ENCODE measurements at places on chromosomes 5 and 9.

DNA sequence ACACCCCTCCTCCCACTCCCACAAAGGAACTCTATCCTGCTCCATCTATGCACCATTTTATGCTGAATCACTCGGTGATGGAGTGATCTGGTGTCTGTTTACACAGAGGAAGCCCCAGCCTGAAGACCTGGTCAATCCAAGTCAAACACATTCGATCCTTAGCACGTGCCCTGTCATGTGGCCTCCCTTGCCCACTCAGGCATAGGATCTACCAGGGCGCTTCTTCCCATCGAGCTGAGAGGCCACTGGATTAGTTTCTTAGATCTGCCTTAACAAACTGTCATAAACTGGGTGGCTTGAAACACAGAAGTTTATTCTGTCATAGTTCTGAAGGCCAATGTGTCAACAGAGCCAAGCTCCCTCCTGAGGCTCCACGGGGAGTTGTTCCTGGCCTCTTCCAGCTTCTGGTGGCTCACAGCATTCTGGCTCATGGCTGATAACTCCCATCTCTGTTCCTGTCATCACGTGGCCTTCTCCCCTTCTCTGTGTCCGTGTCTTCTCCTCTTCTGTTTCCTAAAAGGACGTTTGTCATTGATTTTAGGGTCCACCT lies 34.2 kb downstream of the FOXI1 start:
- DNase-seq: no peak

GRCh38 chr9:97440160-97440559 lies 28.3 kb downstream of the TDRD7 start:
- no peak for DNase-seq

GRCh38 chr9:22722492-22722891 lies 275.9 kb downstream of the DMRTA1 start:
- DNase-seq: peak; percentile 40

DNA sequence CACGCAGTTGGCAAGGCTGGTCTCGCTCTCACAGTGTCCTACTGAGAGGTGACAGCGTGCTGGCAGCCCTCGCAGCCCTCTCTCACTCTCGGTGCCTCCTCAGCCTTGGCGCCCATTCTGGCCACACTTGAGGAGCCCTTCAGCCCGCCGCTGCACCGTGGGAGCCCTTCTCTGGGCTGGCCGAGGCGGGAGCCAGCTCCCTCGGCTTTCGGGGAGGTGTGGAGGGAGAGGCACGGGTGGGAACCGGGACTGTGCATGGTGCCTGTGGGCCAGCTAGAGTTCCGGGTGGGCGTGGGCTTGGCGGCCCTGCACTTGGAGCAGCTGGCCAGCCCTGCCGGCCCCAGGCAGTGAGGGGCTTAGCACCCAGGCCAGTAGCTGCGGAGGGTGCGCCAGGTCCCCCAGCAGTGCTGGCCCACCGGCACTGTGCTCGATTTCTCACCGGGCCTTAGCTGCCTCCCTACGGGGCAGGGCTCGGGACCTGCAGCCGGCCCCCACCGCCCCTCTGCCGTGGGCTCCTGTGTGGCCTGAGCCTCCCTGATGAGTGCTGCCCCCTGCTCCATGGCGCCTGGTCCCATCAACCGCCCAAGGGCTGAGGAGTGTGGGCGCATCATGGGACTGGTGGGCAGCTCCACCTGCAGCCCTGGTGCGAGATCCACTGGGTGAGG lies 15.7 kb upstream of the RNF180 start:
- DNase-seq: no peak

- DNase-seq: peak; percentile 91
These were observed 5.5 kb upstream of the DNAJC21 start for GRCh38 chr5:34923694-34924461.

DNA sequence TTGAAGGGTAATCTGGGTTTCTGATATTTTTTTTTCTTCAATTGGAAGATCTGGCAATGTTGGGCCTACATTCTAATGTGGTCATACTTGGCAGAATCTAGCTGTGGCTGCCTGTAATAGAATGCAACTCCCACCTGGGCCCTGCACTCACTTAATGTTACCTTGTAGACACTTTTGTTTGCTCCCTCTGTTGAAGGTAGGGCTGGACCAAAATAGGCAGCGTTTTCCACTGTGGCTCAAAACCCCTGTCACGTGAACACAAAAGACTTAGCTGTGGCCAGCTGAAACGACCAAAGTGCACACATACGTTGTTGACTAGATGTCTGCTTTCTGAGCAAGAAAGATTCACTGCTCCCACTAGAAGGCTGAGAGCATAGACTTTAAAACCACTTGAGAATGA lies 117.6 kb upstream of the HMHB1 start:
- no peak for DNase-seq

DNA sequence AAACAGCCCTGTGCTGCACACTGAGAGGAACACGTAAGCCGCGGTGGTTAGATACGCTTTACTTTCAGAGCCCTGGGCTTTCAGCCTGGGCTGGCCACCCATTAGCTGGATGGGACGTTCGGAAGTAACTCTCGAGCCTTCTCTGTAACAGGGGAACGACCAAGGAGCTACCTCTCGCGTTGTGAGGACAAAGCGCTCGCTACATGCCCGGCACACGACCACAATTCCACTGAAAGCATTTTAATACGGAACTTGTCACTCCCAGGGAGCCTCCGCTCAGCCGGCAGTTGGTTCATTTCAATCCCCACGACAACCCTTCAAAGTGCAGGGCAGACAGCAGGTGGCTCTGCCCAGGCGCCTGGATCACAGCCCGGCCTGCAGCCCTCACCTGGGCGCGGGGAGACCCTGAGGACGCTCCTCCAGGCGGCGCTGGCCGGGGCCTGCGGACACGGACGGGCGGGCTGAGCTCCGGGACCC lies 368 bp downstream of the SURF1 start:
- DNase-seq: no peak

GRCh38 chr9:133224762-133225161 lies 15.7 kb upstream of the OBP2B start:
- no peak for DNase-seq

- no peak for DNase-seq
These were observed 34.4 kb downstream of the NSUN2 start for GRCh38 chr5:6598351-6598900.

DNA sequence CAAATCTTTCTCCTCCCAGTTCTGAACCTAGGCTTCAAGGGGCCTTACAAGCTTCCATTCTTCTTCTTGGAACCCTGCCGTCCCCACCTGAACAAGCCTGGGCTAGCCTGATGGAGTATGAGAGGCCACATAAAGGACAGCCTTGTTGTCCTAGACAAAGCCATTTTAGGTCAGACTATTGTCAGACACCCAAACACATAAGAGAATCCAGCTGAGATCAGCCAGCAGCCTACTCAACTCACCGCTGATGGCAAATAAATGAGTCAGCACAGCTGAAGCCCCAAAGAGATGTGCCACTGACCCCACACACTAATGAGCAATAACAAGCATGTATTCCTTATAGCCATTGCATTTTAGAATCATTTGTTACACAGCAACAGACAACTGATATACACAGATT lies 33.8 kb downstream of the SVEP1 start:
- peak; percentile 10 for DNase-seq

- DNase-seq: no peak
These were observed 303.6 kb downstream of the PIK3R1 start for GRCh38 chr5:68519143-68519542.

- no peak for DNase-seq
These were observed 1116.7 kb upstream of the SEMA6A start for GRCh38 chr5:117691081-117691870.

DNA sequence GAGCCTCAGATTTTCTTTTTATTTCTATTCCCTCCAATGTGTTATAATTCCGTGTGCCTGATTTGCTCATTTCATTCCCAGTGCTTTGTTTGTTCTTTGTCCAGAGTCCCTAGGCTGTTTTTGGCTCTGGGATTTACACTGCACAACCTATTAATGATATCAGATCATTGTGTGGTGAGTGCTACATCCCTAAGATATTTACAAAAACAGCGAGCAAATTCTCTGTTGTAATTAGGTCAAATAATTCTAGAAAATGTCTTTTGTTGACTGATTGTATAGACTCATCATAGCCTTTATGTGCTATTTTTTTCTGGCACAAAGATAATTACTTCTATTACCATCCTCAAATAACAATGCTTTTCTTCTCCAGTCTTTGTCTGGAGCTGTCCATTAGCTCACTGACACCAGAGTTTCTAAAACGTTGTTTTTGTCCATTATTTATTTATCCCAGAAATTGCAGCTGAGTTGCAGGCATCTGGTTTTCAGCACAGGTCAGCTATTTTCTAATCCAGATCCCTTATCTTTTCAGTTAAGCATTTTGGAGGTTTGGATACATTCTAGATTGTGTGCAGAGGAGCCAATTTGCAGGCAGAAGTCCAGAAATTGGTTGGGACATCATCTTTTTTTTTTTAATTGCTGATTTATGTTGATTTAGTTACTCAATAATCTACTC lies 379.9 kb upstream of the DMAC1 start:
- DNase-seq: no peak

DNA sequence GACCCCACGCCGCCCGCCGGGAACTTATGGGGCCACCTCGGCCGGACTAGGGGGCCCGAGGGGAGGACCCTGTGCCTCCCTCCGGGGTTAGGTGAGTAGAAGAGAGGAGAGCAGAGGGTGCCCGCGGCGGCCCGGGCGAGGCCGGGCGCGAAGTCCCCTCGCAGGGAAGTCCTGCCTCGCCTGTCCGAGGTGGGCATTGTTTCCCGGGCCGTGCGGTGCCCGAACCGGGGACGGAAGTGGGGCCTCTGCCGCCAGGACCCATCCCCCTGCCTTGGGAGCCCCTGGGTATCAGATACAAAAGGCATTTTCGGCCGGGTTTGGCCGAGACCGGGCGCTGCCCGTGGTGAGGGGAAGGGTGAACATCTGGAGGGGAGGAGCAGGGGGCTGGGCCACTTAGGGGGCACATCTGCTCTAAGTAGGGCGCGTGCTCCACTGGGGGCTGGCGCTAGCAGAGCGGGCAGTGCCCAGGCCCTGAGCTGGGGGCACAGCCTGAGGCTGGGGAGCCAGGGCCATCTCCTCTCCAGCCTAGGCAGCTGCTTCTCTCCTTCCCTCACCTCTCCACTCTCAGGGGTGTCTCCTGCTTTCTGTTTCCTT lies 48.2 kb downstream of the DAB2IP start:
- no peak for DNase-seq

DNA sequence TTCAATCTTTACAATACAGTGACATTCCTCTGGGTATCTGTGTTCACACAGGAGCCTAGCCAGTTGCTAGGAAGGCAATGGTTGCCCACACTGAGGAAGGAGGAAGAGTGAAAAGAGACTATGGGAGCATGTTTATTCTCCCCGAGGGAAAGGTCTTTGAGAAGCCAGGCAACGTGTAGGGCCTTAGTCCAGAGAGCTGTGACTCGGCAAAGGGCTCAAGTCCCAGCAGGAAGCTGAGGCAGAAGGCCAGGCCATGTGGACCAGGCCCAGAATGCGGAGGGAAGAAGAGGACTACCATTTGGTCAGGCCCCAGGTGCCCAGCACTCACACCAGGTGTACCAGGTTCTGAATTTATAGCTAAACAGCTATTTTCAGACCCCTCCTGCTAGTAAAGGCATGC lies 136.6 kb upstream of the DMAC1 start:
- no peak for DNase-seq

GRCh38 chr9:130806327-130806716 lies 28.7 kb upstream of the ABL1 start:
- DNase-seq: no peak

- DNase-seq: peak; percentile 27
These were observed 314.0 kb downstream of the ARHGEF28 start for GRCh38 chr5:73940026-73940425.

DNA sequence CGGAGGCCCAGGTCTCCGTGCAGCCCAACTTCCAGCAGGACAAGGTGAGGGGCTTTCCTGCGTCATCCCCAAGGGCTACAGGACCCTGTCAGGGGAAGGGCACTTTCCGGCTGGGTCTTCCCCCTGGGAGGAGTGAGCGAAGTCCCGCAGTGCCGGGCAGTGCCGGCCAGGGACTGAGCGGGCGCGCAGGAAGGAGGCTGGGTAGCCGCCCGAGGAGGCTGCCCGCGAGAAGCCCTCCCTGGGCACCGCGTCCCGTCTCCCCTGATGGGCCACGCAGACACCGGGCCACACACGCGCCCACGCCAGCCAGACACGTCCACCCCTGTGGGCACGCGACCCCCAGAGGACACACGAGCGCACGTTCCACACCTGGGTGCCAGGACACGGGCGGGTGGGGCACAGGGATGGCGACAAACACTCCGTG lies 357 bp downstream of the PTGDS start:
- DNase-seq: no peak

DNA sequence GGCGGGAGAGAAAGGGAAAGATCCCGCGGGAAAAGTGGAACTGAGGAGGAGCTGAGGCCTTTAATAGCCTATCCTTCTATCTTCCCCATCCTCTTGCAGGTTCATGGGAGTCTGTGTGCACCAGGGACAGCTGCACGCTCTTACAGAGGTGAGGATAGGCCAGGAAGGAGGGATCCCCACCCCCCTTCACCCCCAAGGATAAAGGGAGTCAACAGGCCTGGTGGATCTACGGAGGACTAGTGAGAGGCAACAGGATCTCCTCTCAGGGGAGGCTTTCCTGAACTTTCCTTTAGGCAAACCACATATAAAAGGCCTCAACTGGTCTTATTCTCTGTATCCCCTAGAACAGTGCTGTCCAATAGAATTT lies 1.1 kb downstream of the TESK1 start:
- peak; percentile 9 for DNase-seq

- no peak for DNase-seq
These were observed 33.0 kb upstream of the CHD1 start for GRCh38 chr5:98961665-98962344.

GRCh38 chr5:108881133-108881532 lies 133.4 kb downstream of the FER start:
- no peak for DNase-seq

- DNase-seq: no peak
These were observed 138.0 kb upstream of the ZNF366 start for GRCh38 chr5:72645064-72645846.

GRCh38 chr9:25677301-25678146 lies 720 bp downstream of the TUSC1 start:
- peak; percentile 80 for DNase-seq

DNA sequence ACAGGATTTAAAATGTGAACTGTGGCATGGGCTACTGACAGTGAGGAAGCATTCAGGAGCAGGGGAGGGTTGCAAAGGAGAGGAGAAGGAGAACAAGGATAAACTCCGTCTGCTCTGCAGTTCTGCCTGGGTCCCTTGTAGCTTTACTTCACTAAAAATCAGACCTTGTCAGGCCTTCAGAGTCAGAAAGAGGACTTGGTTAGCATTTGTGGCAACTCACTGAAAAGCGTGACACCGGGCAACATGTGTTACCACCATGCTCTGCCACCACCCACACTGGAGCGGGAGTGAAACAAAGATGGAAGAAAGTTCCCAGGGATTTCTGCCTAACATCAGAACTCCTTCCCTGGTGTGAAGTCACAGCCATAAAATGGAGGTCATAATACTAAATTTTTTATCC lies 19.3 kb downstream of the FYB1 start:
- no peak for DNase-seq

DNA sequence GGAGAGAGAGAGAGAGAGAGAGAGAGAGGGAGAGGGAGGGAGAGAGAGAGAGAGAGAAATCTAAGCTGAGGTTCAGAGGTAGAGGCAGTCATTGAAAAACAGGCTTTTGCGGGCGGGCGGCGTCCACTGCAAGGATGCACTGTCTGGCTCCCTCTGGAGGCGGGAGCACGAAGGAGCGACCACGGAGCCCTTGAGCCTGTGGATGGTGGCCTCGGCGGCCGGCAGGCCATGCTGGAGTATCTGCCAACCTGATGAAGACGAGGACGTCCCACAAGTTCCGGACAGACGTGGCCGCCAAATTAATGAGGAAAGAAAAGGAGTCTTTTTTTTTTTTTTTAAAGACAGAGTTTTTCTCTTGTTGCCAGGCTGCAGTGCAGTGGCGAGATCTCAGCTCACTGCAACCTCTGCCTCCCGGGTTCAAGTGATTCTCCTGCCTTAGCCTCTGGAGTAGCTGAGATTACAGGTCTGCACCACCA lies 2.2 kb upstream of the CCDC125 start:
- DNase-seq: peak; percentile 64

- no peak for DNase-seq
These were observed 126.4 kb downstream of the TTLL11 start for GRCh38 chr9:121966706-121967105.
